Stimulated activated CD4-positive, alpha-beta T cell treated with anti-CD3 and anti-CD28 coated beads, Interleukin-15, amount 100 ng/mL, for 24 hours (primary cell): ENCODE measurements at places on chromosomes 13 and 19.
A peak's percentile ranks its signal among the peaks of the same experiment; 100 is the strongest.

DNA sequence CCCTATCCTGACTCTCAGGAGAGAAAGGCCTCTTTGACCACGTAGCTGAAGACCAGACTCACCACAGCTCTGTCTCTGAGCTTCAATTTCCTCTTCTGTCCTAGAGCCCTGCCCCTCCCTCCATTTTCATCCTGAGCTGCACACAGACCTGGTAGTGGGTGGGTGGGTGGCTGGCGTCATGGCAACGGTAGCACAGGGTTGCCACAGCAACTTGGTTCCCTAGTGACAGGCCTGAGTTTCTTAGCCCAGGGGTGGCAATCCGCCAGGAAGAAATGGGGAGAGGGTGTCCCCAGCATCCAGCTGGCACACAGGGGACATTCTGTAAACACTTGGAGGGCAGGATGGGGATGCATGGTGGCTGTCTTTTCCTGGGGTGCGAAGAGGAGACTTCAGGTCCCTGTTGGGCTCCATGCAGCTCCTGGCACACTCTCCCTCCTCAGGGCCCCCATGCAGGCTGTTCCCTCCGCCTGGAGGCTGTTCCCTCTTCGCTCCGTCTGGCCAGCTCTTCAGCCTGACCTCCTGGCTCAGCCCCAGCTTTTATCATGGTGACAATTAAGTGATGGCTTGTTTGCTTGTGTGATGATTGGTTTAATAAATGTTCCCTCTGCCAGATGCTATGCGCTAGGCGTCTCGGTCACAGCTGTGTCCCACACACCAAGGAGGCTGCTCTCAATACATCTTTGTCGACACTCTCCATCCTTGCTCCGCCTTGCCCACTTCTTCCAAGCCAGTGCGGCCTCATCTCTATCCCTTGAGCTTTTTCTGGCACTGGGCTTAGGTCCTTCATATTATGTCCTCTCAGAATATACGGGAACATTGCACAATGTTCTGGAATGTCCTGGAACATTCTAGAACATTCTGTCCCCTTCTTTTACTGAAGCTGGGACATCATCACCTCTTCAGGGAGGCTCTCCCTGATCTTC lies 7.4 kb upstream of the KLHL26 start:
- DNase-seq = no peak

DNA sequence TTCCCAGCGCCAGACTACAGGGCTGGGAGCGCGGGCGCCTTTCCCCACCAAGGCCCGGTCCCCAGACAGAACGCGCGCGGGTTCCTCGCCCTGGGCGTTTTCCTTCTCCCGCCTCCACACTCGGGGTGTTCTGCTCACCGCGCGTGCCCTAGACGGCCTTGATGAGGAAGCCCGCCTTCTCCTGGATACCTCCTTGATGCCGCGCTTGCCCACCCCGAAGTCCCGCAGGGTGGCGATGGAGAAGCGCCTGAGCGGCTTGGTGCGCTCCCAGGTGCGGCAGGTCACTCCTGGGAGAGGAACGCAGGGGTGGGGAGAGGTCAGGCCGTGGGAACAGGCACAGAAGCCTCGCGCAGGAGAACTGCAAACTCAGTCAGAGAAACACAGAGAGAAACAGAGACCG lies 34.8 kb downstream of the CYP2B6 start:
- no peak for DNase-seq

- DNase-seq = no peak
These were observed 117.9 kb upstream of the GPR12 start for GRCh38 chr13:26878438-26878837.

DNA sequence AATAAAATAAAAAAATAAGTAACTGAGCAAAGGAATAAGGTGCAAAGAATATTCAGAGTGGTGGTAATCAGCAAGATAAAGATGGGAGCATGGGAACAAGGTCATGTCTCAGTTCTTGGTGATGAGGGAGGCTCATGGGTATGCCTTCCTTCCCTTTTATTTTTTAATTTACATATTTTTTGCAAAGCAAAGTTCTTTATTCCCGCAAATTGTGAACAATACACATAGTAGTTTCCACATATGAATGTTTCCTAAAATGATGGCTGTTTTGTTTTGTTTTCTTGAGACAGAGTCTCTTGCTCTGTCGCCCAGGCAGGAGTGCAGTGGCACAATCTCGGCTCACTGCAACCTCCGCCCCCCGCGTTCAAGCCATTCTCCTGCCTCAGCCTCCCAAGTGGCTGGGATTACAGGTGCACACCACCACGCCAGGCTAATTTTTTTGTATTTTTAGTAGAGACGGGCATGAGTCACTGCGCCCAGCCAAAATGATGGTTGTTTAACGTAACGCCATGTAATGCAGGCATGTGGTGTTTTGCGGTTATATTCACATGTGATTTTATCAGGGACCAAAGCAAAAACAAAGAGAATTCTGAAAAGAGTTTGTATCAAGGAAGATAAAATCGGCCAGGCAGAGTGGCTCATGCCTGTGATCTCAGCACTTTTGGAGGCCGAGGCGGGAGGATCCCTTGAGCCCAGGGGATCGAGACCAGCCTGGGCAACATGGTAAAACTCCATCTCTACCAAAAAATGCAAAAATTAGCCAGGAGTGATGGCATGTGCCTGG lies 4.5 kb upstream of the ADGRE2 start:
- DNase-seq = no peak

DNA sequence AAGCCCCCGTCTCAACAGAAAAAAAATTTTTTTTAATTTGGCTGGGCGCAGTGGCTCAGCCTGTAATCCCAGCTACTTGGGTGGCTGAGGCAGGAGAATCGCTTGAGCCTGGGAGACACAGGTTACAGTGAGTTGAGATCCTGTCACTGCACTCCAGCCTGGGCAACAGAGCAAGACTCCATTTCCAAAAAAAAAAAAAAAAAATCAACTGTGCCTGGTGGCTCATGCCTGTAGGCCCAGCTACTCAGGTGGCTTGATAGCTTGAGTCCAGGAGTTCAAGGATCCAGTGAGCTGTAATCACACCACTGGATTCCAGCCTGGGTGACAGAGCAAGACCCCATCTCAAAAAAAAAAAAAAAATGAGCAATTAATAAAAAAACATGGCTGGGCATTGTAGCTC lies 1.3 kb upstream of the DOHH start:
- DNase-seq = no peak

DNA sequence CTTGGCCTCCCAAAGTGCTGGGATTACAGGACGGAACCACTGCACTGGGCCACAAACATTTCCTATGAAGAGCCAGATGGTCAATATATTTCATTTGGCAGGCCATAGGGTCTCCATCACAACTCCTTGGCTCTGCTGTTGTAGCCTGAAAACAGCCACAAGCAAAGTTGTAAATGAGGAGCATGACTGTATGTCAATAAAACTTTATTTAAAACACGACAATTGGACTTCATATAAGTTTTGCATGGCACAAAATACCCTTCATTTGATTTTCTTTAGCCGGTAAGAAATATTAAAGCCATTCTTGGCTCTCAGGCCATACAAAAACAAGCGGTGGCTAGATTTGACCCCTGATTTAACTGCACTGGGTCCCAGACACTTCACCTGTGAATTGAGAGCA lies 3.1 kb upstream of the FPR1 start:
- no peak for DNase-seq

DNA sequence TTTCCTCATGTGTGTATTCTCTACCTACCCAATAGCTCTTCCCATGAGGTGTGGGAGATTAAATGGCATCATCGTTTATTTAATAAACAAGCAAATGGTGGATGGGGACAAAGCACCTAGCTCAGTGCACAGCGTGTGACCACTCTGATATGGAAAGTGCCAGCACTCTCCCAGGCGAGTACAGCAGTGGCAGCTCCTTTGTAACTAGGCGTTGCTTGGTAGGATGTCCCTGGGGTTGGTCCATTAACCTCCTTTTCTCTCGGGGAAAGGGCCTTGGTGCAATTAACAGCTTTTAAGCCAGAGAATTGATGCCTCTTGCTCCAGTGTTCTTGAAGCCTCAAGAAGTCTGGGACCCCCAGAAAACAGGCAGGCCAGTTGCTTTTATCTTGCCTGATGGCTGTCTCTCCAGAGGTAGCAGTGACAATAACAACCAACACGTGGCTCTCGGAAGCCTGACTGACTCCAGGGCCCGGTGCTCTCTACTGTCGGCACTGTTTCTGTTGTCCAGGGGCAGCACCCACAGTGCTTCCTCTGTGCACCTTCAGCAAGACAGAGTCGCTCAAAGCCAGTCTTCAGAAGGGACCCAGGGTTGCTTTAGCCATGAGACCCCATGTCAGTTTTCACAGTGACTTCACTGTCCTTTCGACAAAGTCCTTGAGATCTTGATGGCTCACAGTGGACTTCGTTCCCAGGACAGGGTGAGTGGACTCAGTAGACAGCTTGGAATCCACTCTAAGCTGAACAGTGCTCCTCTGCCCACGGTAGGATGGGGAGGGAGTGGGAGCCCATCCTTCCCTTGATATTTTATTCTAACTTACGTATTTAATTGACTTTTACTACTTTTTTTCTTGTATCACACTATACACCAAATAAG lies 33.9 kb upstream of the NPAS1 start:
- no peak for DNase-seq

DNA sequence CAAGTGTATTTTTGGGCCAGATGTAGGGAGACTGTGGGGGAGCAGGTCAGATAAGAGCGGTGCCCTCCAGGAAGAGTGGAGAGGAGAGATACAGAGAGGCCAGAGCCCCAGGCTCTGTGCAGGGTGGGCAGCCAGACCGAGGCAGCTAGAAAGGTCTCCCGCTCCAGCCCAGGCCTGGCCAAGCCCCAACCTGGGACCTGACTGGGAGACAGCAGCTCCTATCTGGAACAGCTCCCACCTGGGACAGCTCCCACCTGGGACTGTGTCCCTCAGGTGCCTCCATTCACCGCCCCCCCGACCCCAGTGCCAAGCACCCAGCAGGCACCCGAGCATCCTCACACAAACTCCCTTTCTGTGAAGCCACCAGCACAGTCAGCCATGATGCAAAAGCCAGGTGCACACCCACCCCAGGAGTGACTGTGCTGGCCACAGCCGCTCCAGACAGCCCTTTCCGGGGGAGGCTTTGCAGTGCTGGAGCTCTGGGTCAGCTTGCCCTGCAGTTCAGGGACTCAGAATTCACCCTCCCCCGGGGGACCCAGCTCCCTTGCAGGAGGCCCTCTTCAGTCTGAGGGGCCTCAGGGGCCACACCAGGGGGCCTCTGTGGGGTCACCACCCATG lies 2.1 kb upstream of the GRTP1 start:
- DNase-seq = no peak

- peak; percentile 25 for DNase-seq
These were observed 3.7 kb downstream of the FGF9 start for GRCh38 chr13:21674490-21675009.

- no peak for DNase-seq
These were observed 15.2 kb downstream of the CNFN start for GRCh38 chr19:42374826-42375376.

DNA sequence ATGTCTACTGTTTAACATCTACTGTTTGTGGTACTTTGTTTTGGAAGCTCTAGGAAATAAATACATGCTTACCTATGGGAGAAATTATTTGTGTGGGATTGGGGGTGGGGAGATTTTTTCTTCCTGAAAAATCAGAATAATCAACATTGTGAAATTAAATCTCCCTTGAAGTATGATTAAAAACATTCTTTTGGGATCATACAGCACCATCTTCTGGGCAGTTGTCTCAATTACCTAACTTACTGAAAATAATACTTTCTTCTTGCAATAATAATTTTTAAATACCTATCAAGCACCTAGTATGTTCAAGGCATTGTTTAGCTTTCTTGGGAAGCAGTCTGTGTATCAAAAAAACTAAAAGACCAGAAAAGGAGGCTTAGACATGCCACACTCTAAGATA lies 576.5 kb upstream of the ARGLU1 start:
- no peak for DNase-seq

GRCh38 chr13:43546816-43547215 lies 240.0 kb downstream of the ENOX1 start:
- DNase-seq = no peak

DNA sequence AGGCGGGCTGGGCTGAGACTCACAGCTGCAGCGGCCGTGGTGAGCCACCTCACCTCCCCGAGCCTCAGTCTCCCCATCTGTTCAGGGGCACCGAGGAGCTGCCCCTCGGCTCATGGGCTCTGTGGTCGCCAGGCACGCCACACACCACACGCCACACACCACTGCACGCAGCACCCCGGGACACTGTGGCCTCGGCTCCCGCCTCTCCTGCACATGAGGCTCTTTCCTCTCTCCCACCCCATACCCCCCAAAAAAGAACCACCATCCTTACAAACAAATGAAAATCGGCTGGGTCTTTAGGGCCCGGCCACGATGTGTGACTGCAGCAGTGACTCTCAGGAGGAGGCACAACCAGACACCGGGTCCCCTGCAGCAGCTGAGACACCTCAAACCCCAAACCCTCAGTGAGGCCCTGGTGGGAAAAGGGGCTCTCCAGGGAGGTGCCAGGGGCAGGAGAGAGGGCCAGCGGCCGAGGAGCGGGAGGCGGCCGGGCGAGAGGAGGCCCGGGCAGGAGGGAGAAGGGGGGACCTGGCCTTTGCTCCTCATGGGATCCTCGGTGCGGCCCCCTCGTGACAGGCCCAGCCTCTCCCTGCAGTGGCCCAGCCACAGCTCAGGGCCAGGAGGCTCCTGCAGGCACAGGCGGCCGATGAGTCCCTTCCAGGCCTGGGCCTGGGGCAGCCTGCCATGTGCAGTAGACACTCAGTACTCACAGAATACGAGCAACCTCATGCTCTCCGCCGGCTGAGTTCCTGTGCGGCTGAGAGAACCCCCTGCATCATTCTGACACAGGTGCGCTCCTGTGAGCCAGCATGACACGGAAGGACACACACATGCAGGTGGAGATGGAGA lies 66.3 kb downstream of the RASA3 start:
- peak; percentile 50 for DNase-seq

DNA sequence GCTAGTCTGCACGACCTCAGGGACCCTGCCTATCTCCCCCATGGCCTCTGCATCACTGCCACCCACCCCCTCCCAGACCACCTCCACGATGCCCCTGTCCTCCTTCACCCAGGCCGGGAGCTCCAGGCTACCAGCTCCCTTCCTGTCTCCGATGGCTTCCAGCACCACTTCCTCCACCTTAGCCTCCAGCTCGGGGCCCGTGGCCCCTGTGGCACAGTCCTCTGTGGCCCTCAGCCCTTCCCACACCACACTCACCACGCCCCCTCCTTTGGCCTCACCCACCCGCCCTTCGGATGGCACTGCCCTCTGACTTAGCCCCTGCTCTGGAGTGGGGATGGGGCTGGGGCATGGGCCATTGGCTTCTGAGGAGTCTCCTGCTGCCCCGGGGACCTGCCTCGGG lies 7.2 kb downstream of the PALM3 start:
- no peak for DNase-seq
